Left ventricle myocardium inferior (tissue), 1 donor: ENCODE measurements at places on chromosomes 6 and 20. TPM values are rescaled to one million over a fixed set of nuclear protein-coding genes. Genes with fewer than 3 reads are reported as not detected.

DNA sequence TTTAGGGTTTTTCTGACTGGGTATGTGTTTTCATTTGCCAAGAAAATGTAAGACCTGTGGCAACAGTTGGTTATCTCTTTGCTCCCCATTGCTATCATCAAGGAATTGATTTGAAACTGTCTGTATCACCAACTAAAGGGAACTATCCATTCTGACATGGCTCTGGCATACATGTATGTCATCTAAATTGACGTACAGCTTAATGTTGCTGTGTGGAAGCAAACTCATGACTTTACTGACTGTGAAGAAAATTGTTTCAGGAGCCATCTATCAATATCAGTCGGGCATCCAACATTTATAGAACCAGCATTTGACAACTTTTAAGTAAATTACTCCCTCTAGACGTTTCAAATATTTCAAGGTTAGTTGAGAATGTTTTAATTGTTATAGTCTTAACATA lies 555.8 kb upstream of the EPHA7 start:
- H3K4me3 ChIP-seq, result no peak overlapping the region
- no peaks in the 10 kb centered on the region for H3K27me3 ChIP-seq
- no peaks in the 10 kb centered on the region for H3K36me3 ChIP-seq
- DNase-seq, result no peak
- no peaks in the 10 kb centered on the region for H3K4me1 ChIP-seq

DNA sequence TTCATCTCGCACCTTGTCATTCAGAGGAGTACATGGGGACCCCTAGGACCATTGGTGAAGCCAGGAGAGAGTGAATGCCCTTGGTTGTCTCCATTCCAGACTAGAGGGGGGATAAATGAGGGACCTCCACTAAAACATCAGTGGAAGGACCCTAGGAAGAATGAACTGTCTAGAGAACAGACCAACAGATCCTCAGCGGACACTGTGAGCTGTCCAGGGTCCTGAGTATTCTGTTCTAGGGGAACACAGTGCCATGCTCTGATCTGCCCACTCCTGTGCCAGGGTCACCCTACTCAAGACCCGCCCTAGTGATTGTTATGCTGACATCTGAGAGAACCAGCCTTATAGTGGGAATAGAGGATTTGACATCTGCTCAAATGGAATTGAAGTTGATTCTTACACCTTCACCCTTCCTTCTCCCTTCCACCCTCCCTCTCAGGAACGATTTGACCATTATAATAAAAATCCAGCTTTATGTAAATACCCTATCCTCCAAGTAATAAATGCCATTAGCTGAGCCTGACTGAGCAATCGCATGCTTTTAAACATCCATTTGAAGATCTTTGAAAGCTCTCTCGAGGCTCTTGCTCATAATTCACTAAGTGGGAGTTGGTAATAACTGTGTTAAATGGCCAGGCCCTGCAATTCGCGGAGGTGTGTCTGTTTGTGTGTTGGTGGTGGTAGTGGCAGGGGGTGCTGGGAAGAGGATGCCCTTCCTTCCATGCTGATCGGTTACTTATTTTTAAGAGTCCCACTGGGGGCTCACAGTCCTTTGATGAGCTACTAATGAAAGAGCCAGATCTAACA lies 43.6 kb upstream of the SLC32A1 start:
- no peaks in the 10 kb centered on the region for H3K36me3 ChIP-seq
- no peak for DNase-seq
- H3K4me3 ChIP-seq, result no peak overlapping the region
- no peaks in the 10 kb centered on the region for H3K4me1 ChIP-seq

- H3K4me3 ChIP-seq, result no peak overlapping the region
- no peak for DNase-seq
- no peaks in the 10 kb centered on the region for H3K36me3 ChIP-seq
- H3K27me3 ChIP-seq, result peaks cover 7% of the 10 kb centered on the region
- H3K27ac ChIP-seq, result no peak overlapping the region
- H3K4me1 ChIP-seq, result no peaks in the 10 kb centered on the region
Observed at GRCh38 chr6:135658481-135658880, 160.9 kb upstream of the AHI1 start.

ENPP4 gene
- total RNA-seq, result 21.9 TPM

GRCh38 chr6:46129291-46129628 lies 529 bp upstream of the ENPP4 start:
- H3K27ac ChIP-seq, result peak overlapping the region; percentile 85
- H3K4me3 ChIP-seq, result peak overlapping the region; percentile 79
- no peaks in the 10 kb centered on the region for H3K36me3 ChIP-seq
- no peak for DNase-seq

- H3K27me3 ChIP-seq, result no peaks in the 10 kb centered on the region
- no peaks in the 10 kb centered on the region for H3K36me3 ChIP-seq
- H3K4me3 ChIP-seq, result no peak overlapping the region
- no peak for DNase-seq
Observed at GRCh38 chr6:166952567-166953486, 3.5 kb downstream of the RNASET2 start.

DNA sequence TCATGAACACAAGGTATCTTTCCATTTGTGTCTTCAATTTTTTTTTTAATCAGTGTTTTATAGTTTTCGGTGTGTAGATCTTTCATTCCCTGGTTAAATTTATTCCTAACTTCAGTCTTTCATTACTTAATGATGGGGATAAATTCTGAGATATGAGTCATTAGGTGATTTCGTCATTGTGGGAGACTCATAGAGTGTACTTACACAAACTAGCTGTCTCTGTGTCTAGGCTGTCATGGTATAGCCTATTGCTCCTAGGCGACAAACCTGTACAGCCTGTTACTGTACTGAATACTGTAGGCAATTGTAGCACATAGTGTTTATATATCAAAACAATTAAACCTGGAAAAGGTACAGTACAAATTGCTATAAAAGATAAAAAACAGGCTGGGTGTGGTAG lies 42.1 kb downstream of the SMAP1 start:
- no peaks in the 10 kb centered on the region for H3K36me3 ChIP-seq
- no peaks in the 10 kb centered on the region for H3K27me3 ChIP-seq
- no peak overlapping the region for H3K4me3 ChIP-seq
- peaks cover 18% of the 10 kb centered on the region for H3K4me1 ChIP-seq
- DNase-seq, result no peak
- no peak overlapping the region for H3K27ac ChIP-seq

- no peaks in the 10 kb centered on the region for H3K4me1 ChIP-seq
- H3K36me3 ChIP-seq, result no peaks in the 10 kb centered on the region
- no peak overlapping the region for H3K27ac ChIP-seq
Observed at GRCh38 chr6:8783191-8783590, 347.8 kb upstream of the SLC35B3 start.

SPTLC3 gene
- total RNA-seq, result 9.0 TPM

KIAA0408 gene
- 2.2 TPM for total RNA-seq

GRCh38 chr6:144744720-144745119 lies 459.6 kb downstream of the UTRN start:
- peaks cover 16% of the 10 kb centered on the region for H3K36me3 ChIP-seq
- H3K4me1 ChIP-seq, result no peaks in the 10 kb centered on the region
- no peak overlapping the region for H3K27ac ChIP-seq
- no peak for DNase-seq

IYD gene
- not detected for total RNA-seq

DNA sequence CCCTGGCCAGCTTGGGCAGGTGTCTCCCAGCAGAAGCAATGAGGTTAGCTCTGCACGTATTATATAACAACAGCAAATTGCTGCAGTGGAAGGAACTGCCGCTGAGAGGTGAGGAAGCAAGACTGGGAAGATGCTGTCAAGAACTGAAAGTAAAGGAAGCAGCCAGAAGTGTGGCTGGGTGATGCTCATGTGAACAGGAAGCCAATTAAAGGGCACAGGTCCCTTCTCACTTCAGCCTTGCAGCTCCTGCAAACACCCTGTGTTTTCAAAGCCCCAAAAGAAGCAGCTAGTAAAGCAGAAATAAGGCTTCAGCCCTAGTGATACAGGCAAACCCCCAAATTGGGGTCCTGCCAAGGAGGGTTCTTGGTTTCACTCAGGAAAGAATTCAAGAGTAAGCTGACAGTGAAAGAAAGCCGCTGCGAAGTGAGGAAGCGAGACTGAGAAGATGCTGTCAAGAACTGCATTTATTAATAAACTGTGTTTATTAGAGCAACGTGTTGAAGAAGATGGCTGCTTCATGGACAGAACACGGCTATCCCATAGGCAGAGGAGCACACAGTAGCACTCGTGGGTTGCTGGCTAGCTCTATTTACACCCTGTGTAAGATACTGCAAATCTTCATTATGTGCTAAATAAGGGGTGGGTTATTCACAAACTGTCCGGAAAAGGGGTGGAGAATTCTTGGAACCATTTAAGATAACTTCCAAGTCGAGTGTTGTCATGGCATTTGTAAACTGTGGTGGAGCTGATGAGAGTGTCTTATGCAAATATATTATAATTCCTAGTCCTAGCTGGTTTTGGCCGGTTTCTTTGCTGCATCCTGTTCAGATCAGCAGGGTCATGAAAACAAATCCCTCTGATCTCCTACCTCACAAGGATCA lies 152.2 kb downstream of the LINC00237 start:
- no peaks in the 10 kb centered on the region for H3K36me3 ChIP-seq
- no peak overlapping the region for H3K27ac ChIP-seq
- no peak overlapping the region for H3K4me3 ChIP-seq
- peaks cover 62% of the 10 kb centered on the region for H3K27me3 ChIP-seq
- no peak for DNase-seq

GRCh38 chr6:100886076-100886475 lies 4.9 kb upstream of the ASCC3 start:
- no peaks in the 10 kb centered on the region for H3K36me3 ChIP-seq
- no peak overlapping the region for H3K27ac ChIP-seq
- H3K4me3 ChIP-seq, result no peak overlapping the region
- DNase-seq, result no peak

DNA sequence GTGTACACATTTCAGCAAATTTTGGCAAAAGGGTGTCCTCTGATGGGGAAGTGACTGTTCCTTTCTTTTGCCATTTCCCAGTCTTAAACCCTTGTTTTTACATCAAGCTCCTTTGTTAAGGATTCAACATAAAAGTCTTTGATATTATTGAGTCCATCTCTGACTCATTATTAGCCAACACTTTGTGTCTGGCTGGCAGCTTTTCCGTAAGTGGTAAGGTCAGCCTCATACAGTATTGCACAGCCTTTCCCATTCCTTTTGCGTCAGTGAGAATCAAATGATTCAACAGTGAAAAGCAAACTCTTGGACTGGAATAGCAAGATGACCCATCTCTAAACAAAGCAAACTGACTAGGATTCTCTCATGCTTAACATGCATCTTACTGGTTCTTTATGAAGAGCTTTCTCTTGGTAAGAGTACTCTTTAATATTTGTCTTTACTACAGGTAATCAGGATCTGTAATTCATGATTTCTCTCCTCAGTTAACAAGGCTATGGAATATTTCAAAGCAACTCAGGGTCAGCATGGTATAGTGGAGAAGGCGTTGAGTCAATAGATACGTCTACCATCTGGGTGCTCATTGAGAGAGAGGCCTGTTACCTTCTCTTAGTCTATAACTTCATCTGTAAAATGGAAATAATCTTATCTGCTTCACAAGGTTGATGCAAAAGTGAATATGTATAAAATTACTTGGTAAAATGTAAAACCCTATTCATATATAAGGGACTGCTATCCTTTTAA lies 183.6 kb downstream of the PRL start:
- no peak for DNase-seq
- peaks cover 25% of the 10 kb centered on the region for H3K4me1 ChIP-seq
- no peaks in the 10 kb centered on the region for H3K27me3 ChIP-seq
- no peaks in the 10 kb centered on the region for H3K36me3 ChIP-seq
- peak overlapping the region; percentile 16 for H3K27ac ChIP-seq

DNA sequence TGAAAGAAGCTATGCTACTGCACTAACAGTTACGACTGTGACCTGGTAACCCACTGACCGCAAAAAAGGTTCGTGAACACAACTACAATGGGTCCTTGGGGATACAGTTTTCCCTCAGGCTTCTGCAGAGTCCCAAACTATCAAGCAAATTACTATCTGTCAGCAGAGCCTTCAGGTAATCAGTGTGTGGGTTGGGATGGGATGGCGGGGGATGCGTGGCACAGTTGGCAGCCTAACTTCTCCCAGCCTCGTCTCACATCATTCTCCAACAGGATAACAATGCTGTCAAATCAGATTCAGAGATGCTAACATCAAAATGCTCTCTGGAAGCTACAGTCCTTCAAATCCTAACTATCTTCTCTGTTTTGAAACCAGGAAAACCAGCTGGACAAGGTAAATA lies 102.3 kb downstream of the EPM2A start:
- H3K27me3 ChIP-seq, result no peaks in the 10 kb centered on the region
- H3K27ac ChIP-seq, result no peak overlapping the region
- peaks cover 24% of the 10 kb centered on the region for H3K4me1 ChIP-seq

- H3K27me3 ChIP-seq, result no peaks in the 10 kb centered on the region
- H3K36me3 ChIP-seq, result no peaks in the 10 kb centered on the region
Observed at GRCh38 chr20:44066645-44067606, 120.1 kb downstream of the JPH2 start.

GRCh38 chr6:142879076-142879475 lies 65.9 kb downstream of the HIVEP2 start:
- no peaks in the 10 kb centered on the region for H3K27me3 ChIP-seq
- no peak overlapping the region for H3K27ac ChIP-seq
- H3K4me1 ChIP-seq, result peaks cover 47% of the 10 kb centered on the region
- H3K36me3 ChIP-seq, result no peaks in the 10 kb centered on the region

- H3K36me3 ChIP-seq, result no peaks in the 10 kb centered on the region
- H3K27ac ChIP-seq, result no peak overlapping the region
- DNase-seq, result no peak
- no peaks in the 10 kb centered on the region for H3K27me3 ChIP-seq
- H3K4me1 ChIP-seq, result no peaks in the 10 kb centered on the region
- H3K4me3 ChIP-seq, result no peak overlapping the region
Observed at GRCh38 chr20:54356801-54357200, 118.6 kb upstream of the DOK5 start.

DNA sequence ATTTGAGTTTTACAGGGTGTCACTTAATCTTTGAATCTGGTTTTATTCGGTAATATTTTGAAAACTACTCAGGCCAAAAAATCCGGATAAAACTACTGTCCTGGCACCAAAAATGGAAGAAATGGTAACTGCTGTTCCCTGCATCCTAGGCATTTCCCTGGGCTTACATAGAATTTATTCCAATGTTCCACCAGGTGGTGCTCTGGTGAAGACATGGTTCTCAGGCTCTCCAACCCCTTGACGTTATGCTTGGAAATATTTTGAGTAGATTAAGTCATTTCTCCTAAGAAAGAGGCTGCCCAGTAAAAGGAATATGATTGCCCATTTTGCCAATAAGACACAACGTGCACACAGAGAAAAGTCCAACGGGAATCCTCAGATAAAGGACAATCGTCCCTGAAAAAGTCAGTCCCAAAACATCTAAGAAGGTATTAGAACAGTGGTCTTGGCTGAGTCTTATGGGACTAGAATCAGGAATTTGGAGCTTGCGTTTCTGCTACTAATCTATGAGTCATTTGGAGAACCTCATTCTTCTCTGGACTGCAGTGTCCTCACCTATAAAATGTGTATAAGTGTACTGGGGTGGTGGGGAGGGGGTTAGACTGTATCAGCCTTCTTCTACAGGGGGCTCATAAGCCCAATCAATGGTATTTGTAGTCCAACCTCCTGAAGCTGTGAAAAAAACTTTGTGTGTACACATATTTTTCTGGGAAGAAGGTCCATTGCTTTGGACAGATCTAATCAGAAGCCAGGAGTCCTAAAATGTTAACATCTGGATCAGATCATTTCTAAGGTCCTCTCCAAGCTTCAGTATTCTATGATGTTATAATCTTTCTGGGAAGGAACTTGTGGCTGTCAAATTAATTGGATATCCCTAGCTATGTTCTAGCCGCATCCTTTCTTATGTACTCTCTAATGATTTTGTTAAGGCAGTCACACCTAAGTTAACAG lies 131.0 kb upstream of the BMP2 start:
- H3K4me3 ChIP-seq, result no peak overlapping the region
- H3K27me3 ChIP-seq, result no peaks in the 10 kb centered on the region
- H3K36me3 ChIP-seq, result no peaks in the 10 kb centered on the region
- DNase-seq, result no peak
- H3K4me1 ChIP-seq, result peaks cover 3% of the 10 kb centered on the region
- peak overlapping the region; percentile 4 for H3K27ac ChIP-seq
